B cell (primary cell): ENCODE measurements at places on chromosomes 6 and 20.

- DNase-seq = no peak
Observed at GRCh38 chr6:148523551-148523950, 180.9 kb downstream of the SASH1 start.

DNA sequence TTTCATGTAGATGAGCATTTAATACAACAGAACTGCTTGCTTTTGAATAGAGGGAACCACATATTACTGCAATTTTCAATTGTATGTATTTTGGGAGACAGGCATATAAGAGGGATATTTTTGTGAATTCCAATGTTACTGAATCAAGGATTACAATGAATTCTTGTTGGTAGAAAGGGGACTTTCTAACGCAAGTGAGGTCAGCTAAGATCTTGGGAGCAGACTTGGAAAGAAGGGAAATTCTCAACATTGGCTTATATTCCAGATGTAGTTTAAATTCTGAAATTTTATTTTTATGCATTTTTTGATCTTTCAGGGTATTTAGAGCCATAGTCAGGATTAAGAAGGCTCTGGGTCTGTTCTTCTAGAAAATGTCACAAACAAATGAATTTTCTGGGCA, 43.3 kb upstream of the CTAGE9 start:
- no peak for DNase-seq

- no peak for DNase-seq
Observed at GRCh38 chr20:57415771-57416170, 24.6 kb downstream of the RBM38 start.

- DNase-seq = no peak
Observed at GRCh38 chr20:60576236-60576635, 618.0 kb downstream of the CDH26 start.

GRCh38 chr20:63873477-63873971, 8.5 kb downstream of the TPD52L2 start:
- no peak for DNase-seq

GRCh38 chr20:7672571-7672970, 267.7 kb downstream of the HAO1 start:
- no peak for DNase-seq
